ENCODE measurements at places on chromosomes 7 and 10.

- no peak for DNase-seq
Measured at GRCh38 chr10:60035984-60036383, 129.6 kb upstream of the CCDC6 start.

- no peak for DNase-seq
Measured at GRCh38 chr7:5525271-5526099, 101.9 kb upstream of the TNRC18 start.

- no peak for DNase-seq
Measured at GRCh38 chr10:96360331-96360730, 1.5 kb upstream of the OPALIN start.

GRCh38 chr10:124447751-124448466, 1.9 kb downstream of the NKX1-2 start:
- DNase-seq: no peak

- DNase-seq: no peak
Measured at GRCh38 chr7:129640400-129640799, 28.9 kb downstream of the NRF1 start.

DNA sequence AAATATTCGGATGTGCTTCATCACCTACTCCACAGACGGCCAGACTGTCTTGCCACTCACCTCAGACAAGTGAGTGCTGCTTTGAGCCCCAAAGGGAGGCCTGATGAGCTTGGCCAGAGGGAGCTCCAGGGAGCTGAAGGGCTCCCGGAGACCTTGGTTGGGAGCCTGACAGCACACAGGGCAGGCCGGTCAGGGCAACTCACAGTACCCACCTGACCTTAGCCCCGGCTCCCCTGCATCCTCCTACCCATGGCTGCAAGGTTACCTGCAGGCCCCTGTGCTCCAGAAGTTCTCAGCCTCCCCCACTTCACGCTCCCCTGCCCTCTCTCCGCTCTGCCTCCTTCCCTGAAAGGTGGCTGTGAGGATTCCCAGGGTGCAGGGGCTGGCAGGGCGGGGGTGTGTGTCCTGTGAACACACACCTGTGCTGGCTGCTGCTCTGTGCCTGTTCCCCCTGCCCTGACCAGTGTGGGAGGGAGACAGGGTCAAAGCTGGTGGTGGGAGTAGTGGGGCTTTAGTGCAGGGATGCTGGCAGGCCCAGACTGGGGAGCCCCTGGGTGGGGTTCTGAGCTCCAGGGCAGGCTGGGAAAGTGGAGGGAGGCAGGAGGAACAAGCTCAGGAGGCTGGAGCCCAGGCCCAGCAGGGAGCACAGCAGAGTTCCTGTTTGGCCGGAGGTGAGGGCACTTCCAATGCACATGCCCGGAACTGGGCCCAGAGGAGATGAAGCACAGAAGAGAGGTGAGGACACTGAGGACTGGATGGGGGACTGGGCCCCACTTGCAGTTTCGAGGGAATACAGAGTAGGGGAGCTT, 7.2 kb downstream of the ANTXRL start:
- no peak for DNase-seq

DNA sequence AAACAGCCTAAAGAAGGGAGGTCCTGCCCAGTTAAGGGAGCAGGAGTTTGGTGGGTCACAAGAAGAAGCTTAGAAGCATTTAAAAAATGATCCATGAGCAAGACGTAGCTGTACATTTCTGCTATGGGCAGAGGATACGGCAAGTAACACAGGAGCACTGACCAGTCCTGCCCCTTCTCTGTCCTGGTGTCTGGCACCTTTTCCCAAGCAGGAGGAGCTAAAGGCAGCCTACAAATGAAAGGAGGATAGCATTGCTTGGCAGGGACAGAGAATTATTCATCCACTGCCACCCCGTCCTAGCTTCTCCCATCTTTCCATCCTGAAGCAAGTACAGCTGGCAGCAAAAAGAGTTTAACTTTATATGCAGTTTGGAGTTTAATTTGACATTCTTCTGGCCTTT, 1077.6 kb downstream of the TYW1 start:
- no peak for DNase-seq

DNA sequence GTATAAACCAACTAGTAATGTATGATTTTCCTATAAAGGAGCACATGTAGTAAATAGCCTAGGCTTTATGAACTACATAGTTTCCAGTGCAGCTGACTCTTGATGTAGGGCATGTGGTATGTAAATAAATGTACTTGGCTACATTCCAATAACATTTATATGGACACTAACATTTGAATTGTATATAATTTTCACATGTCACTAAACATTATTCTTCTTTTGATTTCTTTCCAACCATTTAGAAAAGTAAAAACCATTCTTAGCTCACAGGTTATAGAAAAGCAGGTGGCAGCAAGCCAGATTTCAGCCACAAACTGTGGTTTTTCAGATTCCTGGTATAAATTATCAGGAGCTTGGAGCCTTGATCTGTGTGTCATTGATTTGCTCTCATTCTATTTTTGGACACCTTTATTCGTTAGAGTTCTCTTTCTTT, 1182.0 kb downstream of the CNTNAP2 start:
- no peak for DNase-seq

DNA sequence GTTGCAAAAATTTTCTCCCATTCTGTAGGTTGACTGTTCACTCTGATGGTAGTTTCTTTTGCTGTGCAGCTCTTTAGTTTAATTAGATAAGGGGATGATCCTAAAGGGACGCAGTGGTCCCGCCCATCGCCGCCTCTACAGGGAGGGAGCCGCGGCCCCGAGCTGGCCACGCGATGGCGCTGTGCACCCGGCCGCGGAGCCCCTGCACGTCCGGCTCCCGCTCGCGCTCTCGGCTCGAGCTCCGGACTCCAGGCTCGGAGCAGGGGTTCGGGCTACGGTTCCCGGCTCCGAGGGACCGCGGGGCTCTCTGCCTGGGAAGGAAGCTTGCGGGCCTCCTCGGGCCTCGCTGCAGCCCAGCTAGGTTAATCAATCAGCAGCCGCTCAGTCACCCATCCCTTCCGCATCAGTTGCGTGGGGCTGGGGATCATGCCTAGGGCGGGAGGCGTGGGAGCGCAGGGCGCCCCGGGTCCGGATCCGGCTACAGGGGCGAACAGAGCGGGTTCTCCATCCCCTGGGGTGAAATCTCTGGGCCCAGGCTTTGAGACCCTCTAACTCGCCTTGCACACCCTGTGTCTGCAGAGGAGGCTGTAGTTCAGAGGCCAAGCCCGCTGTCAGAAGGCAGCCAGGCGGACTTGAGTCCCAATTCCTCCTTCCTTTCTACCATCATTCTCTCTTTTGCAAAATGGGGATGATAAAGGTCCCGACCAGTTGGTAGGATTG, 97.9 kb downstream of the WDR11 start:
- peak; percentile 52 for DNase-seq

DNA sequence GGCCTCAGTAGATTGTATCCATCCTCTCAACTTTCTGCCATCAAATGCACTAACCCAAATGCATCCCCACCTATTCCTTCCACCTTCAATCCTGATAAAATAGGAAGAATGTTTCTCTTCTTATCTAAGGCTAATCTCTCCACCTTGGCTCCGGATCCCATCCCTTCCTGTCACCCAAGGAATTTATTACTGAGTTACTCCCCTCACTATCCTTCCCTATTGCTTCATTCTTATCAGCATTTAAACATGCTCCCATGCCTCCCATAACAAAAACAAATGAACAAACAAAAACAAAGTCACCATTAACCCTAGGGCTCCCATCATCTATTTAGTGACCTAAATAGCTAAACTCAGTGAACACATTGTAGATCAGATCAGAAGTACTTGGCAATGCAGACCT, 25.3 kb downstream of the AASS start:
- no peak for DNase-seq

DNA sequence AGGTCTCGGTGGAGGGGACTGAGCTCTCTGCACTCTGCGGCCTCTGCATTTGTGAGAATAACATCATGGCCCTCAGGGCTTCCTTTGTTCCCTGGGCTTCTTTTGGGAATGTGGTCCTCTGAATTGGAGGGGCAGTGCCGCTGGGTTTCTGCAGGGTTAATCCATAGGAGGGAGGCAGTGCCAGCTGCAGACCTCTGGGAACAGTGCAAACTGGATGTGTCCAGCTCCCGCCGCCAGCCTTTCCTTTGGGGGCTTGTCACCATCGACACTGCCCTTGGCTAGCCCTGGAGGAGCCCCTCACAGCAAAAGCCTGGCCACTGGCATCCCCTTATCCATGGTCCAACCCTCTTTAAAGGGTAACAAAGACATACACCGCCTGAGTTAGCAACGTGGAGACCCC, 174.0 kb downstream of the WDR37 start:
- no peak for DNase-seq

GRCh38 chr7:18638594-18639452, 143.3 kb downstream of the HDAC9 start:
- no peak for DNase-seq

DNA sequence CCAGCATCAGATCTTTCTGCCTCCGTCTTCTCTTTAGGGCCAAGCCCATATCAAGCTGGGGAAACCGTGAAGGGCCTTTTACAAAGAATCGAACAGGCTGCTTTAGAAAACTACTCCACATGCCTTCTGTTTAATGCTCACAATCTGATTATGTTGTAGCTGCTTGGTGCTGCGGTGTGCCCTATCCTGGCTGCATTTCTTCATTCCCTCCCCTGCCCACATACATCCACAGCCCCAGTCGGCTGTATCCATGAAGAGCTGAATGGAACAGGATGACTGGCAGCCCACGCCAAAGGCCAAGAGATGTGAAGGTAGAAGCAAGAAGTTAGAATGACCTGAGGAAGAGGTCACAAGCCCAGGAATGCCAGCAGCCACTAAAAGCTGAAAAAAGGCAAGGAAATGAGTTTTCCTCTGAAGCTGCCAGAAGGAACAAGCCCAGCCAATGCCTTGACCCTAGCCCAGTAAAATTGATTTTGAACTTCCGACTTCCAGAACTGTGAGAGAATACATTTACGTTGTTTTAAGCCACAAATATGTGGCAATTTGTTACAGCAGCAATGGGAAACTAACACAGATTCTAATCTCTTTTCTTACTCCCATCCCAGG, 22.2 kb downstream of the TAS2R41 start:
- DNase-seq: no peak

DNA sequence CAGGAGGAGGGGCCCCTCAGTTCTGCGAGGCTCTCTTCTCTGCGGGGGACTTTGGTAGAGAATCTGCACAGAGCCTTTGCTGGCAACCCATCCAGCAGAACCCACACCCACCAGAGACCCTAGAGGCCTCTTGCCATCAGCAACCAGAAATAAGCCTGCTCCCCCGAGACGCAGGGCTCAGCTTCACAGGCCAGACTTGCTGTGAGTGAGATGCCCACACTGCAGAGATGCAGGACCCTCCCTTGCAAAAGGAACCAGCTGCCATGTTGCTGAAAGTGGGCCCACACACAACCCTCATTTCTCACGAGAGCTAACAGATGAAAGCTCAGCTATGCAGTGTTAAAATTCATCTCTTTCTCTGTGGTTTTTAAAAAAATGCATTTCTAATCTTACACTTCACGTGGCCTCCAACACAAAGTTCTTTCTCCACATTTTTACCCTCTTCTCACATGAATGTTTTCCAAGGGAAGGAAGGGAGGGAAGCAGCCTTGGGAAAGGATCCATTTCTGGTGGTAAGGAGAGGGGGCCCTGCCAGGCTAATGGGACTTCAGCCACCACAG, 171.6 kb downstream of the CCDC3 start:
- DNase-seq: no peak

DNA sequence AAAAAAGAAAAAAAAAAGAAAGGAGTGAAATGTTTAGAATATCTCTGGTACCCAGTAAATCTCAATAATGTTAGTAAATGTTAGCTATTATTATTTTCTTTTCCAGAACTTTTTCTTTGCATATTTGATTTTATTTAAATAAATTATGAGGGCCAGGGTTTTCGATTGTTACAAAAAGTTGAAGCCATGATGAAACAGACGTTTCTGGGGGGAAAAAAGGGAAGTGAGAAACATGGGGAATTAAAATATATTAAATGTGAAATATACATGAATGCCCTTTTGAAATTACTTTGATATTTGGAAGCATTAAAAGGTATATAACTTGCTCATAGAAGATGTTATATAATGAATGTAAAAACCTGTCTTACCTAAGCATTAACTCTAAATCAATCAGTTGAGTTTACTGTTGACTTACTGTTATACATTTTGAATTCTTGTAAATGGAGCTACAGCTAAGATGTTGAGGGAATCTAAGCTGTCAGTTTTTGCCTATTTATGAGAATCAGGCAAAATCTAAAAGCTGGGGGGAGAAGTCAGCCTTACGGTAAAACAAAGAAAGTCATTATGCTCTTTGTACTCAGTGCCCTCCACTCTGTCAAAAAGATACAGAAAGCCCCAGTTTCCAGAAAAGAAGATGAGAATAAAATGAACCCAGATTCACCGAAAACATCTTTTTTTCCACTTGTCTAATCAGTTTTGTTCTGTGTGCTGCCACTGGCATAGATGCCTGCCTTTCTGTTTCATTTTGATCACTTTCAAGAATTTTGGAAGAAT, 30.0 kb upstream of the KDM7A start:
- DNase-seq: no peak

All from smooth muscle cell of the brain vasculature (primary cell).